ENCODE measurements at places on chromosomes 11 and 22.
A peak's percentile ranks its signal among the peaks of the same experiment; 100 is the strongest.

DNA sequence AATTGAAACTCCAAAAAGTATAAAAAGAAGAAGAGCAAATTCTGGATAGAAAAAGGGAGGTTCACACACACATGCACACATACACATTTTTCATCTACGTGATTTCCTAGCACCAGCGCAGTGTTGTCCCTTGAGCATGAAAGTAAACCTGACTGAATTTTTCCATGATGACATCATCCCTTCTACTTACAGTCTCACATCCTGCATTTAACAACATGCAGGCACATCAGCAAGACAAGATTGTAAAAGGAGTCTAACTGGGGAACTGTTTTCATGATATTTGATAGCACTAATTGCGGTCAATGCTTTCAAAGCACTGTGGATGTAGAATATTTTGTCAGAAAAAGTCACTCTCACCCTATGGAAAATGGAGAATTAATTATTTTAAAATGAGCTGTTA is 36.6 kb downstream of the GAS2 start:
- no peak for DNase-seq

- no peak for DNase-seq
Observed at GRCh38 chr11:92784331-92784730, 185.1 kb upstream of the MTNR1B start.

GRCh38 chr11:108368134-108368533 is 99.2 kb downstream of the C11orf65 start:
- DNase-seq = no peak

DNA sequence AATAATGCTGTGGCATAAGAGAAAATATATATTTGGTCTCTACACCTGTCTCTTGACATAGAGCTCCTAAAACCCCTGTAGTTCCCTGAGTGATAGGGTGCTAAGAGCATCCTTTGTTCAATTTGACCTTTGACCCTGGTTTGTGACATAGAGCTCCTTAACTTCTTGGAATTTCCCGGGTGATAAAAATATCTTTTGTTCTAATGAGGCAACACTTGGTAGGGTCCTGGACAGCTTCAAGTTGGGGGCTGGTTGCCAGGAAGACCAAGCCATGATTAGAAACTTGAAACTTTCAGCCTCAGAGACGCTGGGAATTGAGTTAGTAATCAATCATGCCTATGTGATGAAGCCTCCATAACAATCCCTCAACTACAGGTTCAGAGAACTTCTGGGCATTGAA is 105.4 kb downstream of the CASP12 start:
- no peak for DNase-seq

DNA sequence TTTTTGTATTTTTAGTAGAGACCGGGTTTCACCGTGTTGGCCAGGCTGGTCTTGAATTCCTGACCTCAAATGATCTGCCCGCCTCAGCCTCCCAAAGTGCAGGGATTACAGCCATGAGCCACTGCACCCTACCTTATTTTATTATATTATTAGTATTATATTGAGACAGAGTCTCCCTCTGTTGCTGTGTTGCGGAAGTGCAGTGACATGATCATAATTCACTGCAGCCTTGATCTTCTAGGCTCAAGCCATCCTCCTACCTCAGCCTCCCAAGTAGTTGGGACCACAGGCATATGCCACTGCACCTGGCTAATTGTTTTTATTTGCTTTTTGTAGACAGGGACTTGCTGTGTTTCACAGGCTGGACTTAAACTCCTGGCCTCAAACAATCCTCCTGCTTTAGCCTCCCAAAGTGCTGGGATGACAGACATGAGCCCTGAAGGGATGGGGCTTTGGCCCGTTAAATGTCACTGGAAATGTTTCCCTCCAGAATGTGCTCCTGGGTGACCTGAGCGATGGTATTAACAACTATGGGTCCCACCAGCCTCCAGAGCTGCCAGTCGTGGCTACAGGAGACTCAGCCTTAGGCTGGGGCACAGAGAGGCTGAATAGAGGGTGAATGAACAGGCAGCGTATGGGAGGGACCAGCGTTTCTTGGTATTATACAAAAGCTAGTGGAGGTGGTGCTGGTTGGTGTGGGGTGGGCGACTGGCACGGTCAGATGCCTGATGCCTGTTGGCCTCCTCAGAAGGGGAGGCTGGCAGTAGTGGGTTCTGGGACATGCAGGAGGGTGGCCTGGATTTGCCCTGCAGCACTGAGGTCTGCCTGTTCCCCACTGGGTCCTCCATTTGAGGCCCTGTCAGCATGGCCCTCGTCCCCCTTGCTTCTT is 7.3 kb downstream of the TANGO2 start:
- no peak for DNase-seq

DNA sequence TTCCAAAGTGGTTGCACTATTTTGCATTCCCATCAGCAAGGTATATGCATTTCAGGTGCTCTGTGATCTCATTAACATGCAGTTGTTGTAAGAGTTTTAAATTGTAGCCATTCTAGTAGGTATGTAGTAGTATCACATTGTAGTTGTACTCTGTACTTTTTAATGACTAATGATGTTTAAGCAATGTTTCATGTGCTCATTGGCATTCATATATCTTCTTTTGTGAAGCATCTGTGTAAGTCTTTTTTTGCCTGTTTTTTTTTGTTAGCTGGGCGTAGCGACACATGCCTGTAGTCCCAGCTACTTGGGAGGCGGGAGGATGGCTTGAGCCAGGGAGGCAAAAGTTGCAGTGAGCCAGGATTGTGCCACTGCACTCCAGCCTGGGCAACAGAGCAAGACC is 11.3 kb upstream of the TRIM29 start:
- DNase-seq = no peak

DNA sequence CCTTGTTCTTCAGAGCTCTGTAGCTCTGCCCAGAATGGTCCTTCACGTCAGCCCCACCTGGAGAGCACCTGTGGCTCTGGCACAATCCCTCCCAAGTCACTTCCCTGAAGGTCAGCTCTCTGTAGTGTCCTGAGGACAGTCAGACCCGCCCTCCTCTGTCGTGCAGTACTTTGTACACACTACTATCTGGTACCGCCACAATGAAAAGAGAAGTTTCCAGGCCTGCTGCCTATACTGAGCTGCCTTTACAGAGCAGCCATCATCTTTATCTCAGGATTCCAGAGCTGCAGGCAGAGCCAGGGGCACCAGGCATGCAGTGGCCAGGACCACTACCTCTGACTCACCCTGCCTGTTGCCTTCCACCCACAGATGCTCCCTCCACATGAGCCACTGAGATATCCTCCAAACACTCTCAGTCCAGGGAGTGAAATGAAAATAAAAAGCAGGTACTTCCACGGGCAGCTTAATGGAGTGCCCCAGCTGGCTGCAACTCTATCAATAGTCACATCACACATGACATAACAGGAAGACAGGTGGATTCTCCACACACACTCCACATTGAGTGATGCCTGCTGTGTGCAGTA is 7.3 kb downstream of the PACSIN2 start:
- DNase-seq = no peak

- no peak for DNase-seq
Observed at GRCh38 chr11:3767536-3767935, 29.8 kb downstream of the NUP98 start.

GRCh38 chr11:70696076-70696475 is 297.7 kb downstream of the CTTN start:
- DNase-seq = no peak

GRCh38 chr11:126175393-126175792 is 36.1 kb downstream of the RPUSD4 start:
- DNase-seq = no peak

GRCh38 chr22:45547731-45548130 is 45.0 kb downstream of the FBLN1 start:
- DNase-seq = no peak

DNA sequence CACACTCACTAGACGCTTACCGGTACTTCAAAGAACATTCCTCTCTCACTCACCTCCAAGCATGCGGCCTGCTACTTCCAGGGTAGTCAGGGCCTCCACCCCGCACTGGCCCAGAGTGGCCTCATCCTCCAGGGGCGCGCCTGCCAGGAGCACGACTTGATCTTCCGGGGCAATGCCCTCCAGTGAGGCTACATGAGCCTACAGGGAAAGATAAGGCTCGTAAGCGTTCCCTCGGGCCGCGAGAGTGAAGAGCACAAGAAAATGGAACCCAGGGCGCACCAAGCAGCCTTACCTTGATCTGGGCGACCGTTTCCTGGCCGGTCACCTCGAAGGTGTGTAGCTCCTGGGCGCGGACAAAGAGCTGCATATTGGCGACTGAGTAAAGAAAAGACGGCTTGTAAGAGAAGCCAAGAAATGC is 478 bp downstream of the FAU start:
- no peak for DNase-seq

DNA sequence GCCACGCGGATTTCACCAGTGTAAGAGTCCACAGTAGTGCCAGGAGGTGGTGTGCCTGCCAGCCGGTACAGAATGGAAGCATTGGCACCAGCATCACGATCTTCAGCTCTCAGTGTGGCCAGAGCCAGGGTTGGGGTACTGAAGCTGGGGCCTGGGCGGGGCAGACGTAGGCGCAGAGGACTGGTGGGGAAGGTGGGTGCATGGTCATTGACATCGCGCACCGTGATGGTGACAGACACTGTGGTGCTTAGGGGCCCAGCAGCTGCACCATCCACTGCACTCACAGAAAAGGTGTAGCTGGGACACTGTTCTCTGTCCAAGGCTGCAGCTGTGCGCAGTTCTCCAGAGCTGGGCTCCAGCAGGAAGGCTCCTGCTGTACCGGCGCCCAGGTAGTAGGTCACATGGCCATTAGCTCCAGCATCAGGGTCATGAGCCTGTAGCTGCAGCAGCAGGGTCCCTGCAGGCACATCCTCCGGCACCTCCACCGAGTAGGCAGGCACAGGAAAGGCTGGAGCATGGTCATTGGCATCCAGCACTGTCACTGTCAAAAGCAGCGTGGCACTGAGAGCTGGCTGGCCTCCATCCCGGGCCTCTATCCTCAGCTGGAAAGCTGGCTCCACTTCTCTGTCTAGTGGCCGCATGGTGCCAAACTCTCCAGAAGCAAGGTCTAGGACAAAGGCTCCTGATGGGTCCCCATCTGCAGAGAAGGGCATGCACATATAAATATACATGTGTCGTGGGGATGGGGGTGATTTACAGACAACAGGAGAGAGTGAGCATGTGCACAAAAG is 7.9 kb upstream of the TPP1 start:
- no peak for DNase-seq

- peak; percentile 55 for DNase-seq
Observed at GRCh38 chr11:94550513-94550912, 6.8 kb downstream of the FUT4 start.

- DNase-seq = no peak
Observed at GRCh38 chr11:8408151-8408941, 144.7 kb upstream of the LMO1 start.

- DNase-seq = no peak
Observed at GRCh38 chr11:24046731-24047130, 450.1 kb upstream of the LUZP2 start.

- no peak for DNase-seq
Observed at GRCh38 chr22:19018256-19018655, 82.2 kb upstream of the PRODH start.

- DNase-seq = no peak
Observed at GRCh38 chr11:29063630-29064361, 953.0 kb downstream of the KCNA4 start.
